ENCODE measurements at places on chromosomes 5 and 9.

- DNase-seq: no peak
Measured at GRCh38 chr5:88740604-88741185, 142.3 kb downstream of the MEF2C start.

- peak; percentile 56 for DNase-seq
Measured at GRCh38 chr5:136066661-136067271, 38.0 kb downstream of the TGFBI start.

- DNase-seq: no peak
Measured at GRCh38 chr9:89749500-89750116, 144.8 kb downstream of the GADD45G start.

DNA sequence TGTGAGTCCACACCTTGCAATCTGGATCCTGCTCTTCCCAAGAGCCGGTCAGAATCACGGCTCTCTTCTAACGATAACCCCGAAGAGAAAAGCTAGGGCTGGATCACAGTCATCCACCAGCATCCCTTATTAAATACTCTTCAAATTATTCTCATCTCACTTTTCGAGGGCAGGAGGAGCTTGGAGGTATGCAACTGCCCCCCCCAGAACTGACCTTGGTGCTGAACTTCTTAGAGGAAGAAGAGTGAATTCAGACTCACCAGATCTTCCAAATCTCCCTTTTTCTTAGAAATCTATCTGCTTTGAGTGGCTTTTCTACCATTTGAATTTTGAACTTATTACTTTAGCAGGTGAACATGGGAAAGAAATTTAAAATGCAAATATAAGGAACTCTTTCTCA is 75.7 kb downstream of the MED10 start:
- DNase-seq: no peak

GRCh38 chr9:123960366-123960765 is 30.4 kb upstream of the DENND1A start:
- DNase-seq: no peak

Measured in GM04503 (cell line).